ENCODE measurements at places on chromosomes 12 and 14.
A peak's percentile ranks its signal among the peaks of the same experiment; 100 is the strongest.

DNA sequence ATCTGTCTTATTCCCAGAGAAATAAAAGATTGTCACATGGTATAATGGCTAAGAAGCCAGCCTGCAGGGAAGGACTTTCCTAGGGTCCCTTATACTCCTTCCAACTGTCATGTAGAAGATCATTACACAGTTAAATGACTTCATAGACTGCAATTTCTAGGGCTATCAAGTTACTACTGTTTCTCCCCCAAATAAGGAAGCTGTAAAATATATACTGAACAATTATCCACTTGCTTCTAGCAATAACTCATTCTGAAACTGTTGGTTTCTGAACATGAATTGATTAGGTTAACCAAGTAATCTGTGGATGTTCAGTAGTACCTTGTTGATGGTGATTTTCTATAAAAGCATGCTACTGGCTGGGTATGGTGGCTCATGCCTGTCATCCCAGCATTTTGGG is 44.6 kb downstream of the A2ML1 start:
- DNase-seq = no peak

DNA sequence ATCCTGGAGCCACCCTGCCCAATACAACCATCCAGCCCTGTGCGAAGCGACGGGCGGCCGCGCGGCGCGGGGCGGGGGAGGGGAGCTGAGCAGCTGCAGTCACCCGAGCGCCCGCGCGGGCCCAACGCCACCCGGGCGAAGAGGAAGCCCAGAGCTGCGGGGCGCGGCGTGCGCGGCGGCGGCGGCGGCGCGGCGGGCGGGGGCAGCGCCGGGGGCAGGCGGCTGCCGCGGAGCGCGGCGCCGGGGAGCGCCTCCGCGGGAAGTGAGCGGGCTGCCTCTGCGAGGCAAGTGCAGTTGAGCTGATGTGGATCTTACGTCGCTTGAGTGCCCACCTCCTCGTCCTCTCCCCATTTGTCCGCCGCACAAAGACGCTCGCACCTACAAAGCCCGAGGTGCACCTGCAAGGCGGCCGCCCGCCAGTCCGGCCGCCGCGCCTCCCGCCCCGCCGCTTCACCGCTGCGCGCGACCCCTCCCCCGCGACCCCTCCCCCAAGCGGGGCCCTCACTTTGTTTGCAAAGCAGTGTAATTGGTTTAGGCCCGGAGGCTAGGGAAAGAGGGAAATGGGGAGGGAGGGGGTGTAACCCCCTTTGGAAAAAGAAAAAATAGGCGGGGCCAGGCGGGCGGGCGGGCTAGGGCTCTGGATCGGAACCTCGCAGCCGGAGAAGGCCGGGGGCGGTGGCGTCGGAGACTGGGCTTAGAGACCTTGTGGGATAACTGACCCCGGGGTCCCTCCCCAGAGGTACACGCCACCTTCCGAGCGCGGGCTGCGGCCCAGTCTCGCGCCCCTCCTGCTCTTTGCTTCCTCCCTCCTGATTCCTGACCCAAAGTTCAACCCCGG is at the start of the genes FOXA1 and TTC6:
Gene FOXA1, minus strand, starts transcription at position 279 of the 838 bp plus-strand sequence. Its CDS starts 277 bp downstream, at position 2.
Gene TTC6, plus strand, starts transcription at position 659 of the 838 bp plus-strand sequence. CDS start 26,436 bp downstream, outside the sequence.
- DNase-seq = no peak

GRCh38 chr14:34204774-34205173 is 253.9 kb upstream of the EGLN3 start:
- no peak for DNase-seq

GRCh38 chr12:87047691-87048090 is 791.5 kb upstream of the MGAT4C start:
- DNase-seq = no peak

DNA sequence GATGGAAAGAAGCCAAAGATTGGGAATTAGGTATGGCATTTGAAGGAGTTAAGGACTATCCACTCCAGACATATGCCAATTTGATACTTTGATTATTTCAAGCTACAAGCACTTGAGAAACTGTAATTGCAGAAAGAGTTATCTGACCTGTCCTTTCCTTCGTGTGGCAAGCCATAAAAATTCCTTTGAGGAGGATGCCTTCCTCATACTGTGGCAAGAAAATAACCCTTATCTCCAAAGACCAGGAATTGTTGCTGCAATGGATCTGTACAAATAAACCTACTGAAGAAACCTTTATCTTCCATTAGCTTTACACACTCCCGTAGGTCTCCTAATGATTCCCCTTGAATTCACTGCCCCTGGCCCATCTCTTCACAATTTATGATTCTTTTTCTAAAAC is 165.1 kb upstream of the AMIGO2 start:
- DNase-seq = no peak

DNA sequence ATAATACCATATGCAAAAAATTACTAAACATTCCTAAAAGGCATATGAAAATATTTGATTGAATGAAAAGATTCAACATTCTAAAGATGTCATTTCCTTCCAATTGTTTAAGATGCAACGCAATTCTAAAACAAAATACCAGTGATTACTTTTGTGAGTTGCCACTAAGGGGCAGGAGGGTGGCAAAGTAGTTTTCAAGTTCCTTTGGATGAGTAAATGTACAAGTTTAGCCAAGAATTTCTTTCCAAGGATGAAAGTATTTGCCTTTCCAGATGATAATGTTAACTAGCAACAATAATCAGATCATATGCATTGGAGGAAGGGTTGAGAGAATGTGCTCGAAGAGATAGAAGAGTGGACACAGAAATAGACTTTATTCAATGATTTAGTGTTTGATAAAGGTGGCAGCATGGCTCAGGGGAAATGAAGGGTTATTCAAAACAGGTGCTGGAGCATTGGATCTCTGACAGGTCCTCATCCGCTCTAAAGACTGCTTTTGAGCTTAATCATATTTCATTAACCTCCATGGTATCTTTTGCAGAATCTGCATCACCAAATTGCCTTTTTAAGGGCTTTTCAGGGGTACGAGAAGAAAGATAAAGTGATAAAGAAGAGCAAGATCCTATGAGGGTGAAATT is 678.5 kb upstream of the TBX3 start:
- no peak for DNase-seq

- DNase-seq = no peak
Observed at GRCh38 chr14:100674428-100674827, 52.3 kb upstream of the DLK1 start.

- DNase-seq = no peak
Observed at GRCh38 chr14:69696204-69696527, 70.8 kb upstream of the SRSF5 start.

- DNase-seq = no peak
Observed at GRCh38 chr12:106918746-106919145, 37.0 kb upstream of the TMEM263 start.

DNA sequence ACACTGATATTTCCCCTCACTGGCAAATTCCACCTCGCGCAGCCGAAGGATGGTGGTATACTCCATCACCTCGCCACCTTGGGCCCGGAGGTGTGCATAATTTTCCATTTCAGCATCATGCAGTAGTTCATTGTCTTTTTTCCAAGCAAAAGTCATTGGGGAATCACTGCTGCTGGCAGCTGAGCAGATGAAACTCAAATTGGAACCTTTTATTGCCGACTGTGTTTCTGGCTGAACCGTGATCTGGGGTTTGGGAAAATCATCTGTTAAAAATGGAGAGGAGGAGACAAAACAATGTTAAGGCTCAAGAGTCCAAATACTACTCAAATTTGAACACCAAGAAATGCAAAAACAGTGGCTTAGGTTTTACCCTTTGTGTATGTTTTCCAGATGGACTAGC is 39.7 kb downstream of the LRIG3 start:
- DNase-seq = no peak

DNA sequence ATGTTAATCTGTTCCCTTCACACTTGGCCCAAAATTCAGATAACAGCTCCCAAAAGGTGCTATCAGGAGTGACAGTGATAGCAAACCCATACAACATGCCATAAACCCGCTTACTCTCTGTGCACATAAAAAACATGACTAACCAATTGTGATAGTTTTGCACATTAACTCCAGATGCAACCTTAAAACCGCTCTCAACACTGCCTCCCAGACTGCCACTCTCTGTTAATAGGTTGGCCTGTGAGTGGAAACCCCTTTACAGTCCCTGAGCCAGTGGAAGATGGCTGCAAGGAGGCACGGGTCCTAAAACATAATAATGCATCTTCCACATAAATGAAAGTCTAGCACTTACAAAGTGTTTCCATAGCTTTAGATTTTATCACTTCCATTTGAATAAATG is 12.0 kb upstream of the TMTC1 start:
- DNase-seq = no peak

DNA sequence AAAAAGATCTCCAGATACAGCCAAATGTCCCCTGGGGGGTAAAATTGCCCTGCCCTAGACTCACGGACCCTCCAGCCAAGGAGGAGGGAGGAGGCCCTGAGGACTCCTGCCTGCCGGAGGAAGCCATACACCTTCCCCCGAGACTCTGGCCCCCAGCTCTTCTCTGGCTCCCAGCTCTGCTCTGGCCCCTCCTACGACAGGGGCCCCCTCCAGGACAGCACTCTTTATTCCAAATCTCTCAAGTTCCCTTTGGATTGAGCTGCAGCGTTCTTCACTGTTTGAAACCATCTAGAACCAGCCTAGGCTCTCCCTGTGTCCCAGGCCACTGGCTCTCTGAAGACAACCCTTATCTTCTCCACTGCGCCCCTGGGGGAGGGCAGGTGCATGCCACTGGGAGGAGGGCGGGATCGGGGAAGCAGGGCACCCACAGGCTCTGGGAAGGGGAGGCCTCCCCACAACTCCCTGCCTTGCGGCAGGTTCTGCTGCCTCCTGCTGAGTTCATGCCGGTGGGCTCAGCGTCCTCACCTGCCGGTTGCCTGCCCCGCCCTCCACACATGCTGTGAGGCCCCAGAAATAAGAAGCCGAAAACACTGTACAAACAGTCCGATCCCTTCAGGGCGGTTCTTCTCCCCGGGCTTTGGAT is 112.7 kb downstream of the DICER1 start:
- DNase-seq = no peak

DNA sequence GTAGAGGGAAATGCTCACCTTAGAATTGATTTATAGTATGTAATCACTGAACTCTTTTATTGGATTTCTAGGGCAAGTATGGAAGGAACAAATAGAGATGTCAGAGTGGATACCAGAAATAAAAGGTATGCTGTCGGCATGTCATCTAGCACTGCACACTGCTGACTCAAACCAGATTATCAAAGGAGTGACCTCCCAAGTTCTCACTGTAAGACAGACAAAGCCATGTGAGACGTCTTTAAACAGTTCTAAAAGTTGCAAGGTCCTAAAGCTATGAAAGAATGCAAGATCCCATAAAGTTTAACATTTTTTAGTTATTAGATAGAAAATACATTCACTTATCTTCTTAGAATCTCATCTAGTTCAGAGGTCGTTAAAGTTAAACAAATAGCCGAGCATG is 70.0 kb upstream of the CPM start:
- DNase-seq = no peak

DNA sequence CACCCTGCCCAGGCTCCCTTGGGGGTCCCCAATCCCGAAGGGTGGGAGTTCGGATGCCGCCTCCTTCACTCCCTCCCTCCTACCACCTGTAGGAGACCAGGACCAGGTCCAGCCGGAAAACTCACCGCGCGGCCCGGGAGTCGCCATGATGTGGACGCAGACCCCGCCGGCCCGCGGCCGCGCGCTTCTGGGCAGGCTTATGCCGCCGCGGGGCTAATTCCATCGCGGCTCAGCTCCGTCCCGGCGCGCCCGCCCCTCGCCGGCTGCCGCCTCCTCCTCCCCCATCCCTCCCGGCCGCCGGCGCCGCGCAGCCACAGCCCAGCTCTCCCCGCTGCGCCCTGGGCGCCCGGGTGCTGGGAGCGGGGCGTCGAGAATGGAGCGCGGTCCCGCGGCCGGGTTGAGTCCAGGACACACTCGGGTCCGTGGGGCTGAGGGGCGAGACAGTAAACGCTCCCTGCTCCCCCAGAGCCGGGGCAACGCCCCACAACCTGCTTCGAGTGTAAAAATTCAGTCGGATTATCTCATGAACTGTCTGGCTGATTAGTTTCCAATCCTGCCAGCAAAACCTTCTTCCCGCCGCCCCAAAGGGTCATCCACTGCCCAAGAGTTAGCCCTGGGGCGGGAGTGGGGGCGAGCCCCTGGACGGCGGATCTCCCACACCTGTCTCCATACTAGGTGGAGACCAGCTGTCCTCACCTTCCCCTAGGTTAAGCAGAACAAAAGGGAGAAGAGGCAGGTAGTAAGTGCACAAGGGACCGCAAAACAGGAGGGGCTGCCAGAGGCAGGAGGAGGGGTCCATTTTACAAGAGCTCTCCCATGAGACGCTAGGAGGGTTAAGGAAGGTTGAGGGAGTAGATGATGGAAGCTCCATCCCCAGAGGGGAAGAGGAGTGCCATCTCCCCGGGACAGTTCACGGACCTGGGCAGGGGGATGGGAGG is at the start of gene ANO2:
Gene ANO2, minus strand, starts transcription at position 189 of the 938 bp plus-strand sequence. Its CDS starts 42 bp downstream, at position 147.
- no peak for DNase-seq

DNA sequence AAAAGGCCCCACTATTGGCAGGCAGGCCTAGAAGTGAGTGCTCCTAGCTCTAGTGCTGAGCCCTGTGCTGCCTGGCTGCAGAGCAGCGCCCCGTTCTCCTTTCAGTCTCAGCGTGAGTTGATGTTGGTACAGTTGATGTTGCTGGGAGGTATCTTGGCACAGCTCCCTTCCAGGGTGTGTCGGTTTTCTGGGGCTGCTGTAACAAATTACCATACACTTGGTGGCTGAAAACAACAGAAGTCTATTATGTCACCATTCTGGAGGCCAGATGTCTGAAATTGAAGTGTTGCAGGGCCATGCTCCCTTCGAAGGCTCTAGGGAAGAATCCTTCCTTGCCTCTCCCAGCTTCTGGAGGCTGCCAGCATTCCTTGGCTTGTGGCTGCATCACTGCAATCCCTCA is 151.4 kb downstream of the TSPAN9 start:
- DNase-seq = no peak

DNA sequence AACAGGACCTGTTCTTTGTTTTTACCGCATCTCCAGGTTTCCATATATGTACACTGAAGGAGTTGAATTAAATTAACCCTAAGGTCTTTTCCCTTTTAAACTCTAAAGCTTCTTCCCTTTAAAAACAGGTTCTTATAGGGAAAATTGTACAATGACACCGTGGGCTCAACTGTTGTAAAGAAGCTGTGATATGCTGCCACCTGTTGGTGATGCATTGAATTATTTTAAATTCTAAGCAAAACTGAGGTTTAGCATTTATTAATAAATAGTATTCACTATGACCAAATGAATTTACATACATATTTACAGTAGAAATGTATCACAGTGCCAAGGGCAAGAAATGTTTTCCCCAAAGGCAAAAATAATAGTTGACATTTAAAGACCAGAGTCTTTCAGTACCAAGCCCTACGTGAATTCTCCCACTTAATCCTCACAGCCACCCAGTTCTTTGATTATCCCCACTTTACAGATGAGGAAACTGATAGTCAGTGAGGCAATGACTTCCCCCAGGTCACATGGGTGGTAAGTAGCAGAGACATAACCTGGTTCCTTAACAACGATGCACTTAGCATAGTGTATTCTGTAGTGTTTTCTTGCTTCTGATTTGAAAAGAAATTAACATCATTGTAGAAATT is 35.7 kb upstream of the TMEM263 start:
- peak; percentile 16 for DNase-seq

DNA sequence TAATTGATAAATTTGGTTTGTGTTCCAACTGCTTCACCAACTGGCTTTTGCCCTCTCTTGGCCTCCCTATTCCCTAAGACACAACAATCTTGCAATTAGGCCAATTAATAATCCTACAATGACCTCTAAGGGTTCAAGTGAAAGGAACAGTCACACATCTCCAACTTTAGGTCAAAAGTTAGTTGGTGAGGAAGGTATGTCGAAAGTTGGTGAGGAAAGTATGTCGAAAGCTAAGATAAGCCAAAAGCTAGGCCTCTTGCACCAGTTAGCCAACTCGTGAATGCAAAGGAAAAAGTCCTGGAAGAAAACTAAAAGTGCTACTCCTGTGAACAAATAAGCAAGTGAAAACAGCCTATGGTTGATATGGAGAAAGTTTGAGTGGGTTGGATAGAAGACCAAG is 32.6 kb downstream of the EGLN3 start:
- DNase-seq = no peak

Measured in AG09309 (cell line).